ENCODE measurements at places on chromosomes 3 and 15.
A peak's percentile ranks its signal among the peaks of the same experiment; 100 is the strongest.

DNA sequence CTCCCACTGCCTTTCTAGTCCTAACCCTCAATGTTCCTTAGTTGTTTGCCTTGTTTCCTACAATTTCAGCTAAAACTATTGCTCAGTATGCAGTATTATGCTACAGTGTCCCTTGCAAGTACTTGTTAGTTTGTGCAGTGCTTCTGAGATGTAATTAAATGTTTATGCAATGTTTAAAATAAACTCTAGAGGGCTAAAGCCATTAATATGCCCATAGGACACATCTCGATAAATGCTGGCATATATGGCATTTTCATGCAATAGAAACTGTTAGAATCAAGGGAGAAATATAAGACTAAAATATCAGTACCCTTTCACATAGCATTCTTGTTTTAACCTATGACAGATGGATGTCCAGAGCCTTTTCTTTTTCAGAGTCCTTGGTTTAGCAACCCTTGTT, 59.8 kb upstream of the ACKR4 start:
- ATAC-seq: no peak

GRCh38 chr3:152160350-152161011, 108.2 kb upstream of the MBNL1 start:
- no peak for ATAC-seq

- no peak for ATAC-seq
These were observed 477.1 kb upstream of the NR2F2 start for GRCh38 chr15:95853350-95853749.

- no peak for ATAC-seq
These were observed 98.9 kb downstream of the LRRK1 start for GRCh38 chr15:101018016-101018415.

GRCh38 chr3:126107203-126107939, 23.4 kb upstream of the SLC41A3 start:
- no peak for ATAC-seq

DNA sequence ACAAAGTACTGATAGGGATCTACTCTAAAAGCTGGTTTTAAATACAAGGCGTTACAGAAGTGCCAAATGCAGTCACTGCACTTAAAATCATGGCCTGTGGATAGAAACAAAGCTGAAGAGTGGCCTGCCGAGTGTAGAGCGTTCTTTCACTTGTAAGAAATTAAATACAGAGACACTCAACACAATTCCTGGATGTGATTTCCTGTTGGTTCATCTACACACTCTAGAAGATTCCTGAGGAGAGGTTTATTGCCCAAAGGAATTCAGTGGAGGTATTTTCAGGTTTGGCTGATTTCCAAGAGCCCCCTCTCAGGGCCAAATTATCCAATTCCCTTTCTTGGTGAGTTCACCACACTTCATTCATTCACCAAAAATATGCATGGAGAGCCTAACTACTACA, 200.3 kb upstream of the IL12A start:
- ATAC-seq: no peak

DNA sequence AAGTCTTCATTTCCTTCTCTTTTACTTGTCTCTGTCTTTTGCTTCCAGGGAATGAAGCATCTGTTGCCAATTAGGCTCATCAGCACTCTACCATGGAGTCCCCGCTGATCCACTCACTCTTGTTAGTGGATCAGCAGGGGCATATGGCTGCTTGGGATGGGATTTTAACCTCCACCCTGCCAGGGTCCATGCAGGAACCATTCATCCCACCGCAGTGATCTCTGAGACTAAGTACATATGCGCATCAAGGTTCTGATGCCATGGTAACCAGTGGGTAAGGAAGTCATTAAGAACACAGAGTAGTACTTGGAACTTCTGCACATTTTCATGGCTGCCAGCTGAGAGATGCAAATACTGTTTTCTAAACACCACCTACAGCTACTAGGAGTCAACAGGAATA, 374.0 kb upstream of the ALCAM start:
- ATAC-seq: no peak

GRCh38 chr3:142098964-142099363, 50.4 kb downstream of the TFDP2 start:
- no peak for ATAC-seq

DNA sequence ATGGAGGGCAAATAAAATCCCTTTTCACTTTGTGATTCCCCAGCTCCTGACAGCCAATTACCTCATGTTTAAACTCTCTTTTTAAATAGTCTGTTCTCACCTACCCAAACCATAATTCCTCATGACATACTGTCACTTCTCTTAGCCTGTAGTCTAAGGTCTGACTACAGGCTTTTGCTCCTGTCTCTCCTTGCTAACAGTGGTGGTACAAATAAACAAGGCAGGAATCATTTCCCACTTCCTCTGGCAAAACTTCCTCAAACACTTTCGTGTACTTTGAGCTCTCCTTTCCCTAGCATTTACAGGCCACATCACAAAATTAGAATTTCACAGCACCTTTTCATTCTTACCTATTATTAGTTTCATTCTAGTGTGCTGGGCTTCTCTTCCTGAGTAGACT, 51.8 kb downstream of the ATP8B4 start:
- ATAC-seq: no peak

DNA sequence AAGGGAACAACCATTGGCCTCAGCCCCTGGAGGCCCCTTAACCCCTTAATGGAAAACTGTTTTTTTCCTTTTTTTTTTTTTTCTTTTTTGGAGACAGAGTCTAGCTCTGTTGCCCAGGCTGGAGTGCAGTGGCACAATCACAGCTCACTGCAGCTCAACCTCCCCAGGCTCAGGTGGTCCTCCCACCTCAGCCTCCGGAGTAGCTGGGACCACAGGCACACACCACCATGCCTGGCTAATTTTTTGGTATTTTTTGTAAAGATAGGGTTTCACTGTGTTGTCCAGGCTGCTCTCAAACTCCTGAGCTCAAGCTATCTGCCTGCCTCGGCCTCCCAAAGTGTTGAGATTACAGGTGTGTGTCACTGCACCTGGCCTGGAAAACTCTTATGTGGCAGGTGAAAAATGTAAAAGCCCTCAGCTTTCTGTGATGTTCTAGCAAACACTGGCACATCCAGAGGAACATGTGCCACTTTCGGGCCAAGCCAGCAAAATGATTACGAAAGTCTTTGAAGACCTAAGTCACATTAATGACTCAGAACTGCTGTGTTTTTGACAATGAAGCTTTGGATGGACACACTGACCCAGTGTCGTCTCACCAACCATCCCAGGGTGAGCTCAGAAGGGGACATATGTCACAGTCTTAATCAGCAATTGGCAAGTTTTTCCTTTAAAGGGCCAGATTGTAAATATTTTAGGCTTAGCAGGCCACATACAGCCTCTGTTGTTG, 189.3 kb upstream of the TPM1 start:
- no peak for ATAC-seq

- ATAC-seq: no peak
These were observed 82.6 kb upstream of the SMAD3 start for GRCh38 chr15:66982816-66983215.

GRCh38 chr3:161389445-161390035, 18.2 kb upstream of the SPTSSB start:
- no peak for ATAC-seq

- ATAC-seq: peak; percentile 90
These were observed 493.9 kb upstream of the ZNF385D start for GRCh38 chr3:22244761-22245521.

DNA sequence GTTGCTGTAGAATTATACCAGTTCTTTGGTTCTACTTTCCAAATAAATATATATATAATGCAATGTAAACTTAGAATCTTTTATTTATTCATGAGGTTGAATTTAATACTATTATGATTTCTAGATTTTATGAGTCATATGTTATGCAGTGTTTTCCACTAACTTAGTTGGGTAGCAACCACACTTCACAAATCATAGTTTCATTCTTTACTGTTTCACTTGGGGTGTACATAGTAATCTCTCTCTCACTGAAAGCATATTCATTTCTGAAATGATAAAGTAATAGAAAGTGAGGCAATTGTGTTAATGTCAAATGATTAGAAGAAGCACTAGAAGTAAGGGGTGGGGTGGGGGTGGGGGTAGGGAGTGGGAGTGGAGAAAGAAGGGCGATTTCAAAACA, 52.6 kb downstream of the IQCH start:
- ATAC-seq: no peak

- peak; percentile 16 for ATAC-seq
These were observed 16.1 kb upstream of the RARRES1 start for GRCh38 chr3:158748237-158748828.

GRCh38 chr15:41128174-41128902, 12.3 kb upstream of the INO80 start:
- no peak for ATAC-seq

- peak; percentile 80 for ATAC-seq
These were observed 5.6 kb upstream of the MFGE8 start for GRCh38 chr15:88918738-88919137.

GRCh38 chr3:31349001-31349748, 183.6 kb upstream of the STT3B start:
- no peak for ATAC-seq

DNA sequence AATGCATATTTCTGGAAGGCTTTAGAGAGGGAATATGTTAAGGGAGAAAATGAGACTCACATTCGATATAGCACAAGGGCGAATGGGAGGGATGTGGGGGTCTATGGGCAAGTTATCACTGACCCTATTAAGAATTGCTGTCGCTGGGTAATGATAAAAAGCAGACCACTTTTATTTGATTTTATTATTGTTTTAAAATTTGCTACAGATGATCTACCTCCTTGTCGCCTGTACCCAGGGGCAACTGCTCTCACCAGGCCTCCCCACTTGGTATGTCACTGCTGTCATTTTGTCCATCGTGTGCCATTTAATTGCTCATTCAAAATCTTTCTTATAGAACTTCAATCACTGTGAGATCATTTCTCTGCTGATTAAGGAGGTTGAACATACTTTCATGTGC, 153.8 kb downstream of the OPA1 start:
- ATAC-seq: no peak

DNA sequence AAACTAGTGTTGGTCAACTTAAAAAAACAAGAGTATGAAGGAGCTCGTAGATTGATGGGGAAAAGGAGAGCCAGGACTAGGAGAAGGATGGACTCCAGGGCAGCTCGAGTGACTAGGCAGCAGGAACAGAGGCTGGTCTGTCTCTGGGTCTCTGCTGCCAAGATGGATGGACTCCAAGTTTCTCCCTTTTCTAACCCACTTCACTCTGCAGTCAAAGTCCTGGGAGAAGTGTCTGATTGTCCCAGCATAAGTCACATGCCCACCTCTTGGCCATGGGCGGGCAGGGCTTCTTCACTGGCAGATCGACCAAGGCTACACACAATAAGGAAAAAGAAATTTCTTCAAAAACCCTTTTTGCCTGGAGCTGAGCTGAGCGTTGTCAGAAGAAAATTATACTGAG, 9.2 kb upstream of the EPB42 start:
- no peak for ATAC-seq

- ATAC-seq: no peak
These were observed 56.7 kb downstream of the RPL22L1 start for GRCh38 chr3:170813266-170813665.

- ATAC-seq: no peak
These were observed 124.6 kb upstream of the GBE1 start for GRCh38 chr3:81886081-81886480.

DNA sequence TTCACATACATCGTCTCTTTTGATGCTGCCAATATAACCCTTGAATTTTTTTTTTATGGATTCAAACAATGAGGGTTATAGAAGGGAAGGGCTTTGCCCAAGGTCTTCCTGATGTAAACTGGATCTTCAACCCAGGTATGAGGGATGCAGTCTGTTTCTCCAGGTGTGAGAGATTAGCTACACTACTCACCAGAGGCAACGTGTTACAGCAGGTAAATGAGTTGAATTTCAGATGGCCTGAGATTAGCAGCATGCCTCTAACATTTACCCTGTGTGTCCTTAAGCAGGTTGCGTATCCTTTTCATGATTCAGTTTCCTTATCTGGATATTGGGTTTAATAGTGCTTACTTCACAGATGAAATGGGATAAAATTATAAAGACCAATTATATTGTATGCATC, 1.9 kb downstream of the RTP4 start:
- no peak for ATAC-seq

GRCh38 chr15:75697523-75697922, 15.1 kb downstream of the CSPG4 start:
- ATAC-seq: peak; percentile 49

- no peak for ATAC-seq
These were observed 56.9 kb downstream of the LRCH3 start for GRCh38 chr3:197847866-197848401.

GRCh38 chr15:26628879-26629529, 143.9 kb downstream of the GABRB3 start:
- peak; percentile 63 for ATAC-seq

GRCh38 chr3:30277494-30277893, 328.9 kb upstream of the TGFBR2 start:
- no peak for ATAC-seq

GRCh38 chr3:147395899-147396711, 10.2 kb downstream of the ZIC4 start:
- no peak for ATAC-seq

GRCh38 chr15:64355348-64355943, 527 bp downstream of the CSNK1G1 start:
- peak; percentile 26 for ATAC-seq

DNA sequence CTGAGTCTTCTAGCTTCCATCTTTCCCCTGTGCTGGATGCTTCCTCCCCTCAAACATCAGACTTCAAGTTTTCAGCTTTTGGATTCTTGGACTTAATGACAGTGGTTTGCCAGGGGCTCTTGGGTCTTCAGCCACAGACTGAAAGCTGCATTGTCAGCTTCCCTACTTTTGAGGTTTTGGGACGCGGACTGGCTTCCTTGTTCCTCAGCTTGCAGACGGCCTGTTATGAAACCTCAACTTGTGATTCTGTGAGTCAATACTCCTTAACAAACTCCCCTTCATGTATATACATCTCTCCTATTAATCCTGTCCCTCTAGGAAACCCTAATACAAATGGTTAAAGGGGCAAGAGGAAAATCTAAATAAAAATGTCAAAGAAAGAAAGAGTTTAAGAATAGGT, 100.1 kb downstream of the ABI3BP start:
- no peak for ATAC-seq

DNA sequence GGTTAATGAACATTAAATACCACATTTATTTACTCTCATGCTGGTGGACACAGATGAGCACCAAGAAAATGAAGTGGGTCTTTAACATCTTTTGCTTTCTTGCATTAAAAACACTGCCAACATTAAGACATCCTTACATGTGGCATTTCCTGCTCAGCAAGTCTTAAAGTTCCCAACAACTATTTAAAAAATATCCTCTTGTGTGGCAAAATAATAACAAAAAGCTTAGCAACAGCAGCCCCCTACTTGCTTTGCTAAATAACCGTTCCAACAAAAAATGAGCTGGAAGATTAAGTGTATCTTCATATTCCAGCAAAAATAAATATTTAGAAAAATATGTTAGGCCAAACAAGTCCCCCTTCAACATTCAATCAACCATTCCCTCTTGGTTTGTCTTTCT, 93.1 kb downstream of the SUCLG2 start:
- ATAC-seq: no peak
